ENCODE measurements at places on chromosomes 2 and 18.

DNA sequence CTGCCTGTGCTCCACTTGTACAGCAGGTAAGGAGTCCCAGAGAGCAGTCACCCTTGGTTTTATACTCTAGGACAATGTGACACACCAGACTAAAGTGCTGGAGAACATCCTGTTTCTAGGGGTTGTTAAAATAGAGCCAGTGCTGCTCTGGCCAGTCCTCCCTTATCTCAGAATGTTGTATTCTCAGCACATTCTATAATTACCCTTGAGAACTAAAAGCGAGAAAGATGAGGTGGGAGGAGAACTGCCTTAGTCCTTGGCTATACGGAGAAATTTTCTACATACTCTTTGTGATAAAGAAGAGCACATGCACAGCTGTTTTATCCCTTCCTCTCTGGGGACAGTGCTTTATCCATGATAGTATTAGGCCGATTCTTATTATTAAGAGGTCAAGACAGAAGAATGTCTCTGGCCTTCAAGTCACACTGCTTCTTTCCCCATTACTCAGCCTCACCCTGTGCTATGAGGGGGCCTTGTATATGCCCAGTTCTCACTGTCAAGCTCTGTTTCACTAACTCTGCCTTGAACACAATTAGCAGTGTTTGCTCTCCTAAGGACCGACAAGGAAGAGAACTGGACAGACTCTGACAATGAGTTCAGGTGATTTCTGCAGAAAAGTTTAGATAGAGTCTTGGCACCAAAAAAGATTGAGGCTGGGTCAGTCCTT lies 385.8 kb downstream of the TRIB2 start:
- DNase-seq: no peak

GRCh38 chr2:12168791-12169388 lies 422.5 kb downstream of the LPIN1 start:
- no peak for DNase-seq

- no peak for DNase-seq
Observed at GRCh38 chr2:109644571-109645275, 30.6 kb downstream of the SOWAHC start.

DNA sequence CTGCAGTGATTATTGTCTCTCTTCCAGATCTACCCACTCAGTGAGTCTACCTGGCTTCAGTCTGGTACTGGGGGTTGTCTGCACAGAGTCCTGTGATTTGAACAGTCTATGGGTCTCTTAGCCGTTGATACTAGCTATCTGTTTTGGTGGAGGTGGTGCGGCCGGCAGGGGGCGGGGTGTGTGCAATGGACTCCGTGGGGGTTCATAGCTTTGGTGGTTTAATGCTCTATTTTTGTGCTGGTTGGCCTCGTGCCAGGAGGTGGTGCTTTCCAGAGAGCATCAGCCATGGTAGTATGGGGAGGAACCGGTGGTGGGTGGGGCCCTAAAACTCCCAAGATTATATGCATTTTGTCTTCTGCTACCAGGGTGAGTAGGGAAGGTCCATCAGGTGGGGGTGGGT lies 1120.1 kb upstream of the FAM98A start:
- no peak for DNase-seq

- DNase-seq: no peak
Observed at GRCh38 chr2:233358947-233359346, 4.7 kb downstream of the DGKD start.

Measured in cortex of kidney (tissue), 1 donor.